CD4-positive, alpha-beta T cell treated with Interleukin-15 for 4 hours (primary cell): ENCODE measurements at places on chromosomes 12 and 14.

DNA sequence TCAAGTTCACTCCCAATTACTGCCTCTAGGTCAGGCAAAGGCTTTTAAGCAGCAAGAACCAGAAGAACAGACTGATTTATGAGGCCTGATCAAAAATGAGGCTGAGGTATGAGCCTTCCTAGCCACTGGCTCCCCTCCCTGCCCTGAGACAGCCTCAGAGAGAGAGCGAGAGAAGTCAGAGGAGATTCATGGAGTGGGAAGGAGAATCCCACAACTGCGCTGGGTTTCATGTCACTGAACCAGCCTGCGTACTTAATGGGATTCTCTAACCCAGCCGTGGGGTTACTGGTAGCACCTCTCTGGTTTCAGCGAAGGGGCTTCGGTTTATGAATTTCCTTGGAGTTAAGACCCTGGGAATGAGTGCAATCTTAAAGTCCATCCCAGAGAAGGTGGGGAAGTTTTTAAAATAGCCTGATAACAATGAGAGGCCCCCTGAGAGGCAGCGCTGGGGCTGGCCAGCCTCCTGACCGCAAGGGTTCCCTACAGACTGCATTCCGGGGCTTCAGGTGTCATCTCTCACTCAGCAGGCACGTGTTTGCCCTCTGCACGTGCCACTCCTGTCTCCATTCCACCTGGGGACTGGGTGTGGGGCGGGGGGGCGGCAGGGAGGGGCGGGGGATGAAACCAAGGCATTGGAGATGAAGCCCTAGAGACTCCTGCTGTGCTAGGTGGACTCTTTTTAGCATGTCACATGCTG lies 6.1 kb upstream of the GPRC5A start:
- DNase-seq: no peak

DNA sequence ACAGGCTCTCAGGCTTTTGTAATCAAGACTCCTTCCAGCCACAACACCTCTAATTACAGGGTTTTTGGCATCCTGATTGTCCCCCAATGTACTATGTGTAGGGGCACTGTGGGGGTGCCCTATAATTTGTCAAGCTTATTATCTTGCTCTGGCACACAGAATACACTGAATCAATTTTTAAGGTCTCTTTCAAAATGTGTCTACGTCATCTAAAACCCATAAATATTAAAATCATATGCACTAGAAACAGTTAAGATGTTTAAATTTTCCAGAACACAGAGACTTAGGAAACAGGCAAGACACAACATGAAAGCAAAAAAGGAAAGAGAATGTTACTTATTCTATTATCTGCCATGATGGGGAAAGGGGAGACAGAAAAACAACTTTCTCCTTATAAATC lies 665.7 kb downstream of the NRXN3 start:
- DNase-seq: no peak

DNA sequence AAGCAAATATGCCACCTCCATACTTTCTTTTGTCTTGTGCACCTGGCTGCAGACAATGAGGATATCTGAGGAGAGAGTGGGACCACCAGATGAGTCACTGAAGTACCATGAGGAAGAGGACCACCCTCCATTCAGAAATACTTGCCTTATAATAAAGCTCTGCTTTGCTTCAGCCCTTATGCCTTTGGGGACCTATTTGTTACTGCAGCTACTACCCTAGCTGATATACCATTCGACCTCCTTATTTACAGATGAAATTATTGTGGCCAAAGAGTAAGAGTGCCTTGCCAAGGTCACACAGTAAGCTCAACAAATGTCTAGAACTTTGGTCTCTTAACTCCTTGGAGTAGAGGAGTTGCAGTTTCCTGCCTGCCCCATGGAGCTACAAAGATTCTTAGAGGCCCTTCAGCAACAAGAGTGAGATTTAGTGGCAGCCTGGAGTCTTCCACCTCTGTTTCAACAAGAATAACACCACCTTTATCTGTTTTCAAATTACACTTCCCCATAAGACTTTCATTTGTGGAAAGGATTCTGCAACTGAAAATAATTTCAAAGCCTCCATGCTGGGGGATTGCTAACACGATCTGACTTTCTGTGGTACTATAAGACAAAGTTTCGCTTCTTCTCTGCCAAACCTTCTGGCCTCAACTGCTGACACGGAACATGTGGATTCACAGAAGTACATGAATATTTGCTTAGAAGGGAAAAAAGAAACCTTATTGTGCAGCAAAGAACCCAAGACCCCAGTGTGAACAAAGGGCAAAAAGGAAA lies 3.6 kb downstream of the CMKLR1 start:
- no peak for DNase-seq

- no peak for DNase-seq
Measured at GRCh38 chr14:96380735-96381134, 11.2 kb upstream of the AK7 start.

DNA sequence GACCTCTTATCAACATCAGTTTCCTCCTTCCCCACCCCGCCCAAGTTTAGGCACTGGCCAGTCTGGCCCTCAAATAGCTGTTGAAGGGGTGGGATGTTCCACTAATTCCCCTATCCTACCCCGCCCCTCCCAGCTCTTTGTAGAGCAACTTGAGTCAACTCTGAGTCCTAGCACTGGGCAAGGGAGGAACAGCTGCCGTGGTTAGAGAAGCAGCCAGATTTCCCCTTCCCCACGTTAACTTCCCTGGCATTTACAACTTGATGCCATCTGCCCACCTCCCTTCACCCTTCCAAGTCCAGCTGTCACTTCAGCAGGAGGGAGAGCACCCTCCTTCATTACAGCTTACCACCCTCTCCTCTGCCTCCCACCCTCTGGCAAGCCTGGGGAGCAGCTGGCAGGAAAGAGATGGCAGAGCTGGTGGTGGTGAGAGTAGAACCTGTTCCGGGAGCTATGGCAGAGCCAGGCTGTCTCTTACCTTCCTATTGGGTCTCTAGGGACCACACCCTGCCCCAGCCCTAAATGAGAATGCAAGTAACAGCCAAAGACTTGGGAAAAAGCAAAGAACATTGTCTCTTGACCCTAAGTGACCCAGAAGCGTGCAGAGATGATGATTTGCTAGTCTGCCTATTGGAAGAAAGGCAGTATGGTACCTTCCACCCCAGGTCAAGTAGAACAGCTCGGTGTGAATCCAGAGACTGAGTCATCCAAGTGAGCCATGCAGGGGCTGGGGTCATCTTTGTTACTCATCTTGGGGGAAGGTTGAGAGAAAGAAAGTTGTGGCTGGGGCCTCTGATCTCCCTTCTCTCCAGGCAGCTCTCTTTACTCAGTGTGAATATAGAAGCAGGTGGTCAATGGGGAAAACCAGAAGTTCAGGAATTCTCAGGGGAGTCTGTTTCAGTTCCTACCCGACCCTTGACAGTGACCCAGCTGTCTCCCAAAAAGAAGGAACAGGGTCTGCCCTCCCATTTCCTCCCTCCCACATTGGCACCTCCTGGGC lies 1.5 kb downstream of the BLOC1S1 start:
- DNase-seq: peak; percentile 27

GRCh38 chr12:2185751-2186341 lies 133.1 kb downstream of the CACNA1C start:
- no peak for DNase-seq

DNA sequence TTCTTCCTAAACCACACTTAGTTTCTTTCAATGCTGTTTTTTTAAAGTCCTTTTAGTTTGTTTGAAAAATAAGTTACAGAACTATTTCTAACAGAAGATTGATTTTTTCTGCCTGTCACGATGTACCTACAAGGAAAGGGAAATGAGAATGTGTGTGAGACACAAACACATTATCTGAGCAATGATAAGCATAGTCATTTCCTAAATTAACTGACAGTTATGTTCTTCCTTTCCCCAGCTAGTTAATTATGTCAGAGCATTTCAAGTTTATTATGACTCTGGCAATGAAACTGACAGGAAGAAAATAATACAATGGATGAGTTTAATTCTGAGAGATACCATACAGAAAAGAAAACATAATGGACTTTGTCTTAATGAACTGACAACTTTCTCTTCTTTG lies 21.3 kb upstream of the LDHB start:
- DNase-seq: no peak

DNA sequence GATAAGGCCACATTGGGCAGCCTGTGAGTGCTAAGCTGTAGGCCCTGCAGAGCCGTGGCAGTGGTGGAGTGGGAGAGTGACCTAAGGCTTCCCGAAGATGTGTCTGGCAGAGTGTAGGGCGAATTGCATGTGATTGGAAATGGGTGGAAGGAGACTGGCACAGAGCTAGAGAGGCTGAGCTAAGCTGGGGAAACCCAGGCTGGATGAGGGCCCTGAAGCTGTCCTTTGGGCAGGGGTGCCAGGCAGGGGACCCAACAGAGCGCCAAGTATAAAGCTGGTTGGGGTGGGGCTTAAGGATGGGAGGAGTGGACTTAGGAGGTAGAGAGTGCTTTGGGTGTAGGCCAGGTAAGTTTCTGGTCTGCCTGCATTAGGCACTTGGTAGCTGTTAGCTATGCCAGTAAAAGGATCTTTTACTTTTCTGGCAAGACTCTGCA lies 47.9 kb downstream of the WDR20 start:
- no peak for DNase-seq

- no peak for DNase-seq
Measured at GRCh38 chr14:30779210-30779609, 95.1 kb upstream of the COCH start.

DNA sequence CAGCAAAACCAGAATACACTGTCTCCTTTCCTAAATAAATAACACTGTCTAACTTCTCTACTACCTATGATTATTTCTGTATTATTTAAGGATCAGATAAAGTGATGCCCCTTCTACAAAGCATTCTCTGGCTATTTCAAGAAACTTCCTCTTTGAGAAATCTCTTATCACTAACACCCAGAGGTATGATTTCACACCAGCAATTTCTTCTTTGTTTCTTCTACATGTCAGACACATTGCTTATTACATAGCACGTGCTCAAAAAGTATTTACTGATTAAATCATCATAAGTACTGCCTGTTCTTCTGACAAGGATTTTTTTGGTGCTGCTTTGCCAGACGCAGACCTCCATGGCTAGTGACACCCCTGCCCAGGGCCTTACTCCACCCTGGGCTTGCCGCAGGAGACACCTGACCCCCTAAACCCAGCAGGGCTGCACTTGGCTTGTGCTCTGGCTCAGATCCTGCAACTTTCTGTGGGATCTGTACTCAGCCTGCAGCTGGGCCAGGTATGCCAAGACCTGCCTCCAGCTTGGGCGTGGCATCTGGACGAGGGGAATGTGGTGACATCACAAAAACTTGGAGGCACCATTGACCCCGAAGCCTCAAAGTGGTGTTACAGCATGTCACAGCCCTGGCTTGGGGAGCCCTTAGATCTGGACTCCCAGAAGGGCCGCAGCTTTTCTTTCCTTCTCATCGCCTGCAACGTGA lies 15.4 kb upstream of the HIGD1C start:
- DNase-seq: no peak

DNA sequence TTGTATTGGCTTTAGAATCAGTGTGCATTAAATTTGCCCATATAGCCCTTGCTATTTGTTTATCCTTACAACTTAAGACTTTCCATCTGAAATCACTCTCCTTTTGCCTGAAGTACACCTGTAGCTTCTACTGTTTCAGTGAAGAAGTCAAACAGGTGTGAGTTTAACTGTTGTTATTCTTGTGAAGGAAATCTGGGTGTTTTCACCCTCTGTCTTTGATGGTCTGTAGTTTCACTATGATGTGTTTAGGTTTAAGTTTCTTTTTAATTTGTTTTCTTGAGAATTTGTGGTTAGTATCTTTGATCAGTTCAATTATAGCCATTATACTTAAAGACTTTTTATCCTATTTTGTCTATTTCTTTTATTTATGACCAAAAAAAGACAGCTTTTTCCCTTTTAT lies 68.9 kb upstream of the BBS10 start:
- no peak for DNase-seq

DNA sequence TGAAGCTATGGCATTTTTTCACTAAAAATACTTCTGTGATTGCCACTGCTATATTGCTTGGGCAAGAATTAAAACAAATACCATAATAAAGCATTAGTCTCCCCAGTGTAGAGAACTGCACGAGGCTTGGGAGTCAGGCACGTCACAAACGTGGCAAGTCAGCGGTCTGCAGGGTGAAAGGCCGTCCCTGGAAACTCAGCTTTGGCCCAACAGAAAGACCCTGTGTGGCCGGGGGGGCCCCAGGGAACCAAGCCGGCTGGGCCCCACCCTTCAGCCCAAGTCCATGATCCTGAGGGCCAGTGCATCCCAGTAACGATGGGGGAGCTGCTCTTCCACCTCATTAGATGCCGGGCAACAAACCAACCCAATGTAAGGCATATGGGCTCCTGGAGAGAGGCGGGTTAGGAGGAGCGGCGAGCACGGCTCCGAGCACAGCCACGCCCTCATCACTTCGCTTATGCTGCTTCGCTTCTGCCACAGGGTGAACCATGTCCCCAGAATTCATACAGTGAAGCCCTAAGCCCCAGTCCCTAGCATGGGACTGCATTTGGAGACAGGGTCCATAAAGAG lies 50.9 kb upstream of the GPR68 start:
- no peak for DNase-seq

GRCh38 chr12:123441523-123442164 lies 5.2 kb upstream of the RILPL2 start:
- DNase-seq: no peak

GRCh38 chr14:39576258-39576657 lies 144.0 kb upstream of the FBXO33 start:
- no peak for DNase-seq

- no peak for DNase-seq
Measured at GRCh38 chr12:22635812-22636211, 10.8 kb downstream of the ETNK1 start.

- no peak for DNase-seq
Measured at GRCh38 chr14:93688820-93689219, 99.5 kb downstream of the PRIMA1 start.

GRCh38 chr12:1281683-1282366 lies 290.8 kb downstream of the ERC1 start:
- DNase-seq: no peak

- DNase-seq: no peak
Measured at GRCh38 chr14:32662211-32662610, 276.5 kb upstream of the NPAS3 start.

- DNase-seq: no peak
Measured at GRCh38 chr12:59559696-59560095, 36.1 kb upstream of the SLC16A7 start.

- DNase-seq: no peak
Measured at GRCh38 chr12:126055521-126055920, 990.3 kb downstream of the AACS start.

- DNase-seq: peak; percentile 71
Measured at GRCh38 chr12:96399120-96399918, 920 bp downstream of the CDK17 start.

DNA sequence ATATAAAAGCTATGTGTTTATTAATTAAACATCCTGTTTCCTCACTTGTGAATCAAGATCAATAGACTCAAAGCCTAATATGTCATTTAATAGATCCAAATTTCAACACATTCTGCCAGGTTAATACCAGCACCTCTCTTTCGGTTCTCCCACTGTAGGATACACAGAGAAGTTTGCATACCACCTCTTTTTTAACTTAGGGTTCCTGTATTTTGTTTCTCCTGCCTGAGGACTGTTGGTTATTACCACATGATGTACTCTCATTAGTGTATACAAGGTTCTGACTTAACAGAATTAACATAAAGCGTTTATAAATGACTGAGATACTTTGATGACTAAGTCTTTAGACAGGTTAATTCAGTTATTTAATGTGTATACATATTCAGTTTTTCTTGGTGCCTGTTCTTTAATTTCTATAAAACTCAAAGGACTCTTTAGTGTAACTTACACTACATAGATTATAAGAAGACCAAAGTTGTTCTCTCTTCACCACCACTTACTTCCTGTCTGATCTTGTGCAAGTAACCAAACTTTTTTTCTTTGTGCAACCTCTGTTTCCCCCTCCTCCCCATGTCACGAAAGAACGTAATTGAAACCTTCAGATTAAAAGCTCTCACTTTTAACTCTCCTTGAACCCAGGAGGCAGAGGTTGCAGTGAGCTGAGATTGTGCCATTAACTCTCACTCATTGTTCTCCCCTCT lies 89.8 kb upstream of the DNM1L start:
- DNase-seq: no peak

- no peak for DNase-seq
Measured at GRCh38 chr12:120066341-120066740, 50.2 kb downstream of the RAB35 start.
